ENCODE measurements at places on chromosomes 13 and 19.
A peak's percentile ranks its signal among the peaks of the same experiment; 100 is the strongest.

- no peak for DNase-seq
These were observed 454.5 kb downstream of the IRS2 start for GRCh38 chr13:109331898-109332297.

GRCh38 chr19:3068071-3068470, 5.8 kb upstream of the TLE5 start:
- no peak for DNase-seq

- DNase-seq: peak; percentile 9
These were observed 38.6 kb downstream of the LIG4 start for GRCh38 chr13:108176685-108177274.

- no peak for DNase-seq
These were observed 16.6 kb downstream of the CKM start for GRCh38 chr19:45306040-45306439.

DNA sequence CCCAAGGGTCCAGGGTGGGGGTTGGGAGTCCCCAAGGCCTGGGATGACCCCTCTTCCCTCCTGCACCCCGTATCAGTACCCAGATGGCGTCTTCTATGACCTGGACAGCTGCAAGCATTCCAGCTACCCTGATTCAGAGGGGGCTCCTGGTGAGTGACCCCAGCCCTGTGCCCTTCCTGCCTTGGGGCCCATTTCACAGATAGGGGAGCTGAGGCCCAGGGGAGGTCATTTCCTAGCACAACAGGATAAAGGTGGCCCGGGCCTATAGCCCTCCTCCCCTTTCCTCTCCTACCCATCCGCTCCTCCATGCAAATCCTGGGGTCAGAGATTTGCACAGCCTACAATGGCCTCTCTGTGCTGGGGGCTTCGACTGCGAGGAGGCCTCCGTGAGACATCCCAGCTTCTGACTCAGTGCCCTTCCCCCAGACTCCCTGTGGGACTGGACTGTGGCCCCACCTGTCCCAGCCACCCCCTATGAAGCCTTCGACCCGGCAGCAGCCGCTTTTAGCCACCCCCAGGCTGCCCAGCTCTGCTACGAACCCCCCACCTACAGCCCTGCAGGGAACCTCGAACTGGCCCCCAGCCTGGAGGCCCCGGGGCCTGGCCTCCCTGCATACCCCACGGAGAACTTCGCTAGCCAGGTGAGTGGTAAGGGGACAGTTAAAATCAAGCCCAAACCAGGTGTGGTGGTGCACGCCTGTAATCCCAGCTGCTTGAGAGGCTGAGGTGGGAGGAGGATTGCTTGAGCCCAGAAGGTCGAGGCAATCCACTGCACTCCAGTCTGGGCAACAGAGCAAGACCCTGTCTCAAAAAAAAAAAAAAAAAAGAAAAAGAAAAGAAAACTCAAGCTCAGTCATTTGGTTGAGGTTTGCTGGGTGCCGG, 3.9 kb downstream of the SPIB start:
- no peak for DNase-seq

DNA sequence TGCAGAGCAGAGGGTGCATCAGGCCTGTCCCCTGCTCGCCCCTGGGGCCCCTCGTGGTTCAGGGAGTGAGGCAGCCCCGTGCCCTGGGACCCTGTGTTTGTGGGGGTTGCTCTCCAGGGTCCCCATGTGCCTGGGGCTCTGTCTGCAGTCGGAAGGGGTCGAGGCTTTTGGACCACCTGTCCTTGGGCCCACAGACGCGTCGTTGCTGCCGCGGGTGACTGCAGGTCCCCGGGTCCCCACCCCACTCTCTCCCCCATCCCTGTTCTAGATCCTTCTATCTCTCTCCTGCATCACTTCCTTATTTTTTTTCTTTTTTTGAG, 1.9 kb downstream of the PCSK4 start:
- DNase-seq: no peak

DNA sequence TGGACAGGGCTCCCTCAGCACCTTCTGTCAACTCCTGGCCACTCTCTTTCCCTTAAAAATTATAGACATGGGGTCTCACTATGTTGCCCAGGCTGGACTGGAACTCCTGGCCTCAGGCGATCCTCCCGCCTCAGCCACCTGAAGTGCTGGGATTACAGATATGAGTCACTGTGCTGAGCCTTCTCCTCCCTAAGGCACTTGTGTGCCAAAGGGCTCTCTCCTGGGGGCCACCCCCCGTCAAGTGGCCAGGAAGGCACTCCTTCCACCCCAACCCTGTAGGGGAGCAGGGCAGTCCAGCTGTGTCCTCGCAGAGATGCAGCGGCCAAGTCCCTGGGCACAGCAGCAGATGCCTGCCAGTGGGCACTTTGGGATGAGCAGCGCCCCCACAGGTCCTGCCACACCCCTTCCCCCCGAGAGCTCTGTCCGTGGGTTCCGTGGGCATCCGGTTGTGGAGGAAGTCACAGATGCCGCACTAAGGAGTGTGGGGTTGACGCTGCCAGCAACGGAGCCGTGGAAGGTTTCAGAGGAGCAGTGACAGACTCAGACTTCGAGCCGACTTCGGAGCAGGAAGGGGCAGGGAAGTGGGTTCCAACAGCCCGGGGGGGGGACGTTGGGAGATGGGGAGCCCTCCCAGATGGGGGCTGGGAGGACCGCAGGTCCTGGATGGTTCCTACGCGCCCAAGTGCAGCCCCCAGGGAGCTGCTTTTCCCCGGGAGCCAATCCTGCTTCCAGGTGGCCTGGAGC, 3.3 kb upstream of the UQCR11 start:
- no peak for DNase-seq

DNA sequence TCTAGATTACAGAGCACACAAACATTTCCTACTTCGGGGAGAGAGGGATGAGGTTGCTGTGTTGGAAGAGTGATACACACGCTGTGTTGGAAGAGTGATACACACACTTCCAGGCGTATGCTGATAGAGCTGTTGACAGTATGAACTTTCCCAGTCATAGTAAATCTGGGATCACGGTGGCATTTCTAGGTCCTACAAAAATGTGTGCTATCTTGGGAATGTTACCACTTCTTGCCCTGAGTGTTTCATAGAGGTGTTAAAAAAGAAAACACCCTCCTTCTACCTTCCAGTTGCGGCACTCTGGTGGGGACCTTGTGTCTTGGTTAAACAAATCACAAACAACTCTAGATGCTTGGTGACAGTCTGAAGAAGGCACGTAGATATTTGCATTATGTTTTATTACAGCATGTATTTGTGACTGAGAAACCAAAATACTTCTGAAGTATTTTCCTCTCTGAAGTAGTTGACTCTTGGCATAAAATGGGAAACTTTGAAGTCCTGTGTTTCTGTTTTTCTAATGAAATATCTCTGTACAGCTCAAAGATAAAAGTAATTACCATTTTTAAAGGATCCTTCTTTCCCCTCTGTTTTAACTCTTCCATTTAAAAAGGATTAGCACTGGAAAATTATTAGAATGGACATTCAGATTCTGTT, 52.5 kb downstream of the ARHGAP35 start:
- no peak for DNase-seq

GRCh38 chr19:28701491-28701890, 511.5 kb downstream of the UQCRFS1 start:
- DNase-seq: no peak

DNA sequence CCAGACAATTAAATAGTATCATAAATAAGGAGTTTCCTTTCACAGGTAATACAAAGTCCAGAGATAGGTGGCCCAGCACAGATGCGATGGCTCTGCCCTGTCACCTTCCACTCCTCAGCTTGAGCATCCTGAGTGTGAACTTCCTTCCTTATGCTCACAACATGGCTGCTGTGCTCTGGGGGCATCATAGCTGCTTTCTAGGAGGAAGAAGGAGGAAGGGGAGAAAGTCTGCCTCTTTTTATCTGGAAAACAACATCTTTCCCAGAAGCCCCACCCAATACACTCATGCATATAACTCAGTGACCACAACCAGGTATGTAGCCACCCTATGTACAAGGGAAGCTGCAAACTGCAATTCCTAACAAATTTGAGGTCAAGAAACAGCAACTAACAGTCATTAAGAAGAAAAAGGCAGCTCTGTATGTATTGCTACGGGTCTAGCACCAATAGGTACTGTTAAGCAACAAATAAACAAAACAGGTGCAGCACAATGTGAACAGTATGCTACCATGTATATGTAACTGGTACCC, 201.2 kb upstream of the UBL3 start:
- no peak for DNase-seq

DNA sequence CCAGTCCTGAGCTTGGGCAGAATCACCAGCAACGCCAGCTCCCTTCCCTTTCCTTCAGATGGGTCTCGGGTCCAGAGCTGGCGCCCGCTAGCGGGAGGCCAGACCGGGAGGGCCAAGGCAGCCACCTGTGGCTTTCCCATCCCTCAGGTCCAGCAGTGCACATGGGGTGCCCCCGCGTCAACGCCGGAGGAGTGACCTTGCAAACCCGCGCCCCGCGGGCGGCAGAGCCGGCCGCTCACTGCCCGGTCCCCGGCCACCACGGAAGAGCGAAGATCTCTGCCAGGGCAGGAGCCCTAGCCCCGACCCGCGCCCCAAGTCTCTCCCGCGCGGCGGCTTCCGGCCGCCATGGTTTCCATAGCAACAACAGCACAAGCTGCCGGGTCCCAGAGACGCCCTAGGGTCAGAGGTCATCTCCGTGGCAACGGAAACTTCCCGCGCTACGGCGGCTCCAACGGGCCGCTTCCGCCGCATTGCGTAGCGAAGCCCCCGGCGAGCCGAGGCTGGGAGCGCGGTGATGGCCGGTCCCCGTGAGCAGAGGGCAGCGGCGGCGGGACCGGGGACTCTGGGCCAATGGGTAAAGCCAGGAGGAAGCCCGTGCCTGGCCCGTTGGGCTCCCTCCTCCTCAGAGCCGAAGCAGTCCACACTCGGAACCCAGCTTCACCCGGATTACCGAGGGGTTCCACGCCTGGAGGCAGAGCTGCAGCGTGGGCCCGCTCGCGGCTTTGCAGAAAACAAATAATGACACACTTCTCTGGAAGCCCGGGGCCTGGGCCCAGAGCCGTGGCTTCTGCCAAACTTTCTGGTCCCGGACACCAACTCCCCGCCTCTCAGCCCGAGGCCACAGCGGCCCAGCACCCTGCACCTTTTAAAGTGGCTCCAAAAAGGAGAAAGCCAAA, 7.4 kb downstream of the FGF14 start:
- peak; percentile 94 for DNase-seq

- DNase-seq: no peak
These were observed 4.3 kb downstream of the ERCC1 start for GRCh38 chr19:45419396-45419795.

DNA sequence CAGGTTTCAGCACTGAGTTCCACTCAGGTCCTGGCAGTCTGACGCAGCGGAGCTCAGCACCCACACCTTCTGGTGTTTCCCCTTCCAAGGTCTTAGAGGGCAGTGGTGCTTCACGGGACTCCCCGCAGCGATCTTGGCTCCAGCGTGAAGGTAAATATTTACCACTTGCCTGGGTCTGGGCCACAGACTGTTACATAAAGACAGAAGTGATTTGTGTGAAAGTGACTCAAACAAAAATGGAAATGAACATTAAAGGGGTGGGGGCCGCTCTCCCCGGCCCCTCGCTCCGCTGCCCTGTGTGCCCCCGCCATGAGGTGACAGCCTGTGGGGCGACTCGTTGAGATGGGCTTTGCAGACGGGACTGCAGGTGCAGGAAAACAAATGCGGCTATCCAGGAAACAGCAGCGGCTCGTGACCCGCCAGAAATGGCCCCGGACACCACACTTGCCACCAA, 55.0 kb downstream of the GGACT start:
- DNase-seq: no peak

GRCh38 chr13:46179491-46179908, 2.5 kb downstream of the LCP1 start:
- DNase-seq: peak; percentile 49

GRCh38 chr19:2059422-2060201, 8.6 kb upstream of the MKNK2 start:
- DNase-seq: no peak

DNA sequence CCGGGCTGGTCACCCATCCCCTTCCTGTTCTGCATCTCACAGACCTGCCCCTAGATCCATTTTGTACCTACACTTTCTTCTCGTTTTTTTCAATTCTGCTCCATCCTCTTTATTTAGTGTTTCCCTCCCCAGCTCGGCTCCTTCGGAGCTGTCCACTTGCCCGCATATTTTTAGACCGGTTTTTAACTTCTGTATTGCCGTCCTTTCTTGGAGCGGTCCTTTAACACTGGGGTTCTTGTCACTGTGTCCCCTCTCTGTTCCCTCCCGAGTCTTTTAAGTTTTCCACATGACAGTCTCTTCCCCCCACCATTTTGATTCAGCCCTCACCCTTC, 1.7 kb downstream of the ARHGAP35 start:
- no peak for DNase-seq

GRCh38 chr13:21458451-21458812, 671 bp downstream of the ZDHHC20 start:
- peak; percentile 28 for DNase-seq

DNA sequence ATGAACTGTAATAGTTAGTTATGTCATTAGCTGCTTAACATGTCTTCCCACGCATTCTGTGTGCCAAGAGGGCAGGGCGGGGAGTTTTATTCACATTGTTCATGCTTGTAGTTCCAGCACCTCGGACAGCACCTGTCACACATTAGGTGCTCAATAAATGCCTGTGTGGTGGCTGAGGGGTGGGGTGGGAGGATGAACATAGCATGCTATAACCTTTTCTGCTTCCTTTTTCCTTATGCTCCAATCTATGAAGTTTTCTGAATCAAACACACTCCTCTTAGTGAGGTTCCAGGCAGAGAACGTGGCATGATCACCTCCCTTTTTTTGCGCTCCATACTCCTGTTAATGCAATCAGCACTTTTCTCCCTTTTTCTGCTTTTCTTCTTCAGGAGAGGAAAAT, 15.8 kb upstream of the PTPRS start:
- DNase-seq: no peak

- DNase-seq: no peak
These were observed 732 bp downstream of the SELENOV start for GRCh38 chr19:39515551-39516191.

DNA sequence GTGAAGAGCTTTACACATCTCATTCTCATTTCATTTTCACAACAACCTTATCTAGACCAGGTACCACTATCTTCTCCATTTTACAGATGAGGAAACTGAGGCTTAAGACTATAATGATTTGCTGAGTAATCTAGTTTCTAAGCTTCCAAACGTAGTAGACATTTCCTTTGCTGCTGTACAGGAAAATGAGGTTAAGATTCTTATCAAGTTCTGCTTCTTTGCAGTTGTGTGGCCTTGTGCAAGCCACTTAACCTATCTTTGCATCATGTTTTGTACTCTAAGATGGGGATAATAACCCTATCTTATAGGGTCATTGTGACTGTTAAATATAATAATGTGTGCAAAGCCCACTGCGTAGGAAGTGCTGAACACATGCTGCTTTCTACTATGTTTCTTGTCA, 307.9 kb downstream of the HS6ST3 start:
- DNase-seq: no peak

DNA sequence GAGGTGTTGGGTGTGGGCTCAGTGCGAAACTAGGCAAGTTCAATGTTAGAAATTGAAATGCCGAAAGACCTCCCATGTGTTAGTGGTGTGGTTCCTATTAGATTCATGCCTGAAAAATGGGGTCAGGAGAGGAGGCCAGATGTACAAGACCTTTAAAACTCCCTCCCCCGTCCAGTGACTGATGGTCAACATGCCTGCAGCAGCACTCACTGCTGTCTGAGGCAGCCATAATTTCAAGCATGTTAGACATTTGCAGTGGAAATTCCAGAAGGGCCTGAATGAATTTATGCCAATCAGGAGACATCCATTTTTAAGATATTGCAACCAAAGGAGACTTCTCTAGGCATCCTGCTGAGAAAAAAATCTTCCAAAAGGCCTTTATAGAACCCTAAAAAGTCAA, 426.9 kb upstream of the NBEA start:
- DNase-seq: no peak
